Right kidney (tissue), 9 donors: ENCODE measurements at places on chromosomes 2 and 18.

DNA sequence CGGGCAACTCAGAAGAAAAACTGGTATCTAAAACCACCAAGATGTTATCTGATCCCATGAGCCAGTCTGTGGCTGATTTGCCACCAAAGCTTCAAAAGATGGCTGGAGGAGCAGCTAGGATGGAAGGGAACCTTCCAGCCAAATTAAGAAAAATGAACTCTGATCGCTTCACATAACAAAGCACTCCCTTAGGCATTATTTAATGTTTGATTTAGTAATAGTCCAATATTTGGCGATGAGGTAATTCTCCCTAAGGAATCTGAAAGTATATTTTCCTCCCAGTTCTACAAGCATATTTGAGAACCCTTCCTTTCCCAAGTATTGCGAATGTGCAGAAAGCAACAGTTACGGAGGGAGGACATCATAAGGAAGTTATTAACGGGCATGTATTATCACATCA is 156.6 kb downstream of the KCNJ3 start:
- DNase-seq, result no peak

- DNase-seq, result no peak
Observed at GRCh38 chr2:161839926-161840325, 215.7 kb downstream of the SLC4A10 start.

- DNase-seq, result peak; percentile 77
Observed at GRCh38 chr18:111306-112014, 46.9 kb upstream of the USP14 start.

- no peak for DNase-seq
Observed at GRCh38 chr2:60544062-60544461, 9.4 kb downstream of the BCL11A start.

- peak; percentile 31 for DNase-seq
Observed at GRCh38 chr18:70377317-70377799, 88.5 kb downstream of the SOCS6 start.

DNA sequence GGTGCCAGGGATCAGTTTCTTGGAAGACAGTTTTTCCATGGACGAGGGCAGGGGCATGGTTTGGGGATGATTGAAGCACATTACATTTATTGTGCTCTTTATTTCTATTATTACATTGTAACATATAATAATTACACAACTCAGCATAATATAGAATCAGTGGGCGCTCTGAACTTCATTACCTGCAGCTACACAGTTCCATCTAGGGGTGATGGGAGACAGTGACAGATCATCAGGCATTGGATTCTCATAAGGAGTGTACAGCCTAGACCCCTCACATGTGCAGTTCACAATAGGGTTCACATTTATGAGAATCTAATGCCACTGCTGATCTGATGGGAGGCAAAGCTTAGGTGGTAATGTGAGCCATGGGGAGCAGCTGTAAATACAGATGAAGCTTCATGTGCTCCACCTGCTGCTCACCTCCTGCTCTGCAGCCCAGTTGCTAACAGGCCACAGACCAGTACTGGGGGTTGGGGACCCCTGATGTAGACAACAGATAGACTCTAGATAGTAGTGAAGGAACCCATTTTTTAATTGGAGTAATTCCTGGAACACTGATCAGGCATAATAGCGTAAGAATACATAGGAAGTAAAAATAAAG is 41.5 kb upstream of the MC4R start:
- no peak for DNase-seq

DNA sequence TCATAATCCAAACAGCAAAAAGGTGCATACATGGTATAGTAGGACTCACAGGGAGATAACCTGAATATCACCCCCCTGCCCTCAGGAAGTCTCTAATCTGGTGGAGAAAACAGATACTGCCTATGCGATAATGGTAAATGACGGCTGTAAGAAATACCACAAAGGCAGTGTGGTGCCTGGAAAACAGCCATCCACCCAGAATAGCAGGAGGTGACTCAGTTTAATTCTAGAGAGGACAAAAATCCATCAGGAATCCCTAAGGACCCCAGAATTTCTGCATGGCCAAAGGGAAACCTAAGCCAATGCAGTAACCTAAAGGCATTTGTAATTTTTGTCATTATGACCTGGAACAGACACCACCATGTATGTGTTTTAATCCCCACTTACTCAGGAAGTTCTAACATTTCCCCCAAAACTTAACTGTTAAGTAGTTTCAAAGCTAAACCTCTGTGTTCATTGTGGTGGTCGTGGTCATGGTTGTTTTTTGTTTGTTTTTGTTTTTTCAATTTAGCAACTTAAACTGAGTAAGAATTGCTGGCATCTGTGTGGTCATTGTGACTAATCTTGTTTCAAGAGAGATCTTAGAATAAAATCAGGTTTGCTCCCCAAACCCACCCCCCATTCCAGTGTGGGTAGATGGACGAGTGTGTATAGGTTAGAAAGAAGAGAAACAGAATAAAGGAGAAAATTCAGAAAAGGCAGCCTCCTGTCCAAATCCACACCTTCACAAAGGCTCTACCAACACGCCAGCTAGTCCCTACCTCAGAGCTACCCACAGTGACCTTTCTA is 121.5 kb upstream of the CDCA7 start:
- DNase-seq, result no peak

DNA sequence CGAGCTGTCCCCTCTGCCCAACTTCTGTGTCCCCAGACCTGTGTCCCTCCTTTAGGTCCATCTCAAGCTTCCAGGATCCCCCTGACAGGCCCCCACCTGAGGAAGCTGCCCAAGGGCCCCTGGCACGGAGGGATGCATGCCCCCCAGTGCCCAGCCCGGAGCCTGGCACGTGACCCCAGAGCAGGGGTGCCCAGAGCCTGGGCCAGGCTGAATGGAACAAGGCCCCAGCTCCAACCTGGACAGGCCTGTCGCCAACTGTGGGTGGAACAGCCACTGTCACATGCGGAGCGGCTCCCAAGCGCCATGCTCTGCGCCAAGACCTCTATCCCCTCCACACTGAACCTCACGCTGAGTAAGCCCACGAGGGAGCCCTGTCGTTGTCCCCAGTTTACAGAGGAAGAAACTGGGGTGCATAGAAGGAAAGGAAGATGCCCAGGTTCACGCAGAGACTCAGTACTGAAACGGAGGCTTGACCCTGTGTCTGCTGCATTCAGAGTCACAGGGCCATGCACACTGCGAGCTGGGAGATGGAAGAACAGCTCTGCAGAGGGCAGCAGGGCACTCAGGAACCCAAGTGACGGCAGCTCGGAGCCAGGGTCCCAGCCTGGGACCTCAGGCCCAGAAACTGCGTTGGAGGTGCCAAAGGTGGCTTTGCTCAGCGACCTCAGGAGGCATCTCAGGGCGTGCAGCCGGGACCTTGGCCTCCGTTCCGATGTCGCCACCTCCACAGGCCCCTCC is 5.5 kb upstream of the ECEL1 start:
- DNase-seq, result no peak

DNA sequence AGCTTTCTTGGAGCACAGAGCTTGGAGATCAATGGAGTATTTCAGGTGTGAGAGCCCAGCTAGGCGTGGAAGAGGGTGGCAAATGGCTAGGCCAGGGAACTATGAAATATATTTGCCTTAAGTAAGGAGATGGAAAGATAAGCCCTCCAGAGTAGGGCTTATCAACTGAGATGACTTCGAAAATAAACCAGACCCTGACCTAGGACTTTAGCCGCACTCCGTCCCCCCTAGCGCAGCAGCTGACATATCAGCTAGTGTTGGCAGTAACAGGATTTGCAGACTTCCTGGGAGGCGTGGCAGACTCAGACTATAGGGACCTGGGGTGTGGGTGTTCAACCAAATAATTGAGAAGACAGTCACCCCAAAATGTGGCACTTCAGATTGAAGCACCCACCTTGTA is 127.7 kb upstream of the EPAS1 start:
- DNase-seq, result no peak

DNA sequence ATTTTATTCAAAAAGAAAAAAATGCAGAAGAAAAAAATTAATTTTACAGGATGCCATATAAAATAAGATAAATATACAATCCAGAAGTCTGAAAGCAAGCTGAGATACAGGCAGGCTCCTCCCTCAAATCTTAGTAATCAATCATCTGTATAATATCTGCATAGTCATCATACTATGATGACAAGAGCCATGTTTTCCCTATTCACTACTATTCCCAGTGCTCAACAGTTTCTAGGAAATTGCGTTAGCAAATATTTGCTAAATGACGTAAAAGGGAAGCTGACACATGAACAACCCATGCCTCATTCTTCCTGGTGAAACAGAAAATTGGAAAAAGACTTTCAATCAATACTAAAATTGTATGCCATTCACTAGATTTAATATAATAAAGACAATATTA is 793.2 kb downstream of the SUCLG1 start:
- no peak for DNase-seq

DNA sequence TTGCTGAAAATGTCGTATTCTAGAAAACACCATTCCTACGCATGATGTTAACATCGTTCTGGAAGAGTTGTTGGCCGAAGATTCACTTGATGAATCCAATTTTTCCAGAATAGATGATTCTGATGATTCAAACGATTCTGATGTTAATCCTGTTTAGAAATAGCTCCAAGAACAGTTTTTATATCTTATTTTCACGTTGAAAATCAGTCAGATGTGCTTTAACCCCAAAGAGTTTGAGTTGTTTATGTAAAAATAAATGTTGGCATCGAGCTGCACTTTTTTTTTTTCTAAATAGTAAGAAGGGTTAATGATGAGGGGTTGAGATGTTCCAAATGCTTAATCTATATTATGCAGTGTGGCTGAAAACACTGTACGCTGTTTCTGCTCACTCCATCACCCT is 99.9 kb upstream of the LINC00305 start:
- DNase-seq, result no peak

GRCh38 chr18:33291539-33291938 is 149.0 kb downstream of the CCDC178 start:
- no peak for DNase-seq

DNA sequence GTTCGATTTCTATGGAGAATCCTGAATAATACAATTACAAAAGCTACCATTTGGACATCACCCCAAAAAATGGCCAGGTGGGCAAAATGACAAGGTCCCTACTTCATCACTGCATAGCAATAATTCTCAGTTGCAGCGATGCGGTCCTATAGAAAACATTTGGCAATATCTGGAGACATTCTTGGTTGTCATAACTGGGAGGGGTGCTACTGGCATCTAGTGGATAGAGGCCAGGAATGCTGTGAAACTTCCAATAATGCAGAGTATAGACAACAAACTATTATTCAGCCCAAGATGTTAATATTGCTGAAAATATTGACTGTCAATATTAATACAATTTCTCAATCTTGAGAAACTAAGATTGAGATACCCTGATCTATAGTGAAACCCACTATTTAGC is 637.8 kb upstream of the PKDCC start:
- no peak for DNase-seq

GRCh38 chr2:165144315-165144714 is 59.5 kb downstream of the SCN3A start:
- no peak for DNase-seq

DNA sequence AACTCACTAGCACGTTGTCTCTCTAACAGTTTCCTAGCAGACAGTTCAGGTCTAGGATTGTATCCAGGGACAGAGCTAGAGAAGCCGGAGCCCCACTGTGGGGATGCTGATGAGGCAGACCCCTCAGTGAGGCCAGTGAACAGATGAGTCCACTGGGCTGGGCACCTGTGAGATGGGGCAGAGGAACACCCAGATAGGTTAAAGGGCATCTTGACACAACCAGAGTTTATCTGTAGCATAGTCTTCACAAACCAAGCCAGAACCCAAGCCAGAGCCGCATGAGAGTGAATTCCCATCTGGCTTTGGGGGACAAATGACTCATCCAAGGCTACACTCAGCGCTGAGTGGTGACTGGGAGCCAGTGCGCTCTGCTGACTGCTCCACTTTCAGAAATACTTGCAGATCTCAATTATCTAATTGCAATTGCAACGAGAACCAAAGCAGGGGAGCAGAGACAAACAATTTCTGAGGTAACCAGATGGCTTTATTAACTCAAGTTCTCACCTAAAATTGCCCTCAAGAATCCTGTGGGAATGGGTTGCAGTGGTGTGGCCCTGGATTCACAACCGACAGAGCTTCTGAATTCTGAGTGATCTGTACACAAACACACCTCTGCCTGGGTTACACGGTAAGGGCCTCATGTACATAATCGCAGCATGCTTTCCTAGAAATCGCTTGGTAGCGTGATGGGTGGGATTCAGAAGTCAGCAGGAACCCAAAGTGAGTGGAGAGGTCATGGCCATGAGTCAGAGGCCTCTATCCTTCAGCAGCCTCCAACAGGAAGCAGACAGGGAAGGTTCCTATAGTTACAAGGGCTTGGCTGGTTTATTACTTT is 48.7 kb upstream of the MSH2 start:
- no peak for DNase-seq

GRCh38 chr2:135174810-135175093 is 122.7 kb downstream of the RAB3GAP1 start:
- no peak for DNase-seq

DNA sequence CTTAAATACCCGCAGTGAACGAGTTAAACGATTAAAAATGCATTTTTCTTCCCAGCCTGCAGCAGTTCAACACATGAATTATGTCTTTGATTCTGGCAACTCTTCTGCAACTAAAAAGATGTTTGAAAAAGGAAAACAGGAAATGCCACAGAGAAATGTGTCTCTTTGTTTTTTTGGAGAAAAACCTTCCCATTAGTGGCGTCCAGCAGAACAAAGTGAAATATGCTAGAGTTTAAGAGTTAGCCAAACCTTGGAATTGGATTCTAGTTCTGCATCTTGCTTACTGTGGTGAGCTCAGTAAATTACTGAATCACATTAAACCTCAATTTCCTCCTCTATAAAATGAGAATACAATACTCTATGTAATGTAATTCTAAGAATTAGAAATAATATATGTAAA is 900.2 kb upstream of the ACVR2A start:
- DNase-seq, result no peak

DNA sequence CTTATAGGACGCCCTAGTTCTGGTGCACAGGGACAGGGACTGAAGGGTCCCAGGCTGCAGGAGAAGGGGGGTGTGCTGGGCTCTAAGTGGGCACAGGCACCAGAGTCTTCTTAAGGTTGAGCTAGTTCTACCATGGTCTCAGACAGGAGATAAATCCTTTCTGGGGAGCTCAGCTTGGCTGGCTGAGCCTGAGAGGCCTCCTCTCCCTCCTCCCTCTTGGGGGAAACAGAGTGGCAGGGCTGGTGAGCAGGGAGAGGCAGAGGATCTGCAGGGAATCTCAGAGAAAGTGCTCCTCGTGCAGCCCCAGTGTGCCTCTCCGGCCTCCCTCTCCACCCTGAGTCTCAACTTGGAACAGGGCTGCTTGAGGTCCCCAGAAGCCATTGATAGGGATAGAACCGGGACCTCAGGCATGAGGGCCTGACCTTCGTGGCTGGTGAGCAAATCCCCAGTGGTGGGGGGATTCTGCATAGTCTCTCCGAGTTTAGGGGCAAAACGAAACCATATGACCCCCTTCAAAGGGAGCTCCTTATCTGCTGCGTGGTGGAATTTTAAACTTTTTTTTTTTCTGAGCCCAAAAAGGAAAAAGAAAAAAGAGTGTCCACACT is 2.0 kb downstream of the GDF7 start:
- no peak for DNase-seq
